Placental epithelial cell (primary cell): ENCODE measurements at places on chromosomes 1 and 21. TPM values are rescaled to one million over a fixed set of nuclear protein-coding genes. Genes with fewer than 3 reads are reported as not detected.

Gene PHLDA3
- 87.9 and 142 TPM in 2 replicates for total RNA-seq

Gene LRRC38
- not detected in 2 replicates for total RNA-seq

Gene FAM78B
- total RNA-seq, result not detected in 2 replicates

Gene IFI44
- under 0.01 TPM in 1 of 2 replicates, not detected in the other for total RNA-seq

Gene ZFP69B
- 2.7 and 4.1 TPM in 2 replicates for total RNA-seq

Gene CD1D
- total RNA-seq, result not detected in 2 replicates

Gene SPATA1
- total RNA-seq, result 0.11 and 1.2 TPM in 2 replicates

Gene SPTA1
- not detected in 2 replicates for total RNA-seq

Gene FGR
- under 0.01 TPM in 1 of 2 replicates, not detected in the other for total RNA-seq
